ENCODE measurements at places on chromosomes 7 and 10.
A peak's percentile ranks its signal among the peaks of the same experiment; 100 is the strongest.

GRCh38 chr10:119688033-119688508 is 36.9 kb downstream of the BAG3 start:
- DNase-seq: no peak

DNA sequence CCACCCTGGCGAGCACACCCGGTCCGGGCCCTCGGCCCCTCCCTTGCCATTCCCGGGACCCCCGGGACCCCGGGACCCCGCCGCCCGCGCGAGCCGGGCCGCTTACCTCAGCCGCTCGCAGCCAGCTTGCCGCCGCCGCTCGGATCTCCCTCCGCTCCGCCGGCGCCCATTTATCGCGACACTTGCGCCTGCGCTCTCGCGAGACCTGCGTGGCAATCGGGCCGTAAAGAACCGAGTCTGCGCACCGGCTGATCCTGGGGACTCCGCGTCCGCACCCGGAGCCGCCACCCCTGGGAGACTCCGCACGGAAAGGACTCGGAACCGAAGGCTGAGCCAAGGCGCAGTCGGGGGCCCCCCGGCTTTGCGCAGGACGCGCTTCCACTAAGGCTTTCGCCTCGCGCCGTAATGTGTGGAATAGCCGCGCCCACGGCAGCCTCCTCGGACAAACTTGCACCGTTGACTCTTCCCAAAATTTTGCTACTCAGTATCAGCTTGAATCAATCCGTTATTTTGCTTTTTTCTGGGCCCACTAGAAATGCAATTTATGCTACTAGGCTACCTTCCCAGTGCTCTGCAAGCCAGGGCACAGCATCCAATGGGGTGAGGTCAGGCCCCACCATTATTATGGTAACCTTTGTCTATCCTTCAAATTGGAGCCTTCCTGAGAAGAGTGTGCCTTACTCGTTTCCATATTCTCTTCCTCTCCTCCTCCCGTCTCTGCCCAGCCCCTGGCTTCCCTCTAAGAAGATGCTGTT is at the start of gene MAD1L1:
Gene MAD1L1 (minus strand): TSS at position 180 of the 755 bp plus-strand sequence. CDS start 2,812 bp downstream, outside the sequence.
- peak; percentile 85 for DNase-seq

DNA sequence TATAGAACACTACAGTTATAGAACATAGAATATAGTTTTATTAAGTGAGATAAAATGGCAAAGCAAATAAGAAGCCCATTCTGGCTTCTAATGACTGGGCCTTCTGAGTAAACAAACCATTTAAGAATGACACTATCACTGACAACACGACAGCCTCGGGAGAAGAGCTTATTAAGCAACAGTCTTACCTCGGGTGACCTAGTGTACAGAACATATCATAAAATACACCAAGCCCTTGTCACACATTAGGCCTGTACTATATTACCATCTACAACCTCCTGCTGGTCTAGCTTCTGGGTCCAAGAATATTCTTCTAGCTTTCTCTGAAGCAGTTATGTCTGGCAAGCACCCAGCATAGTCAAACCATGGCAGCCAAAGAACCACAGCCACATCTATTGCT is 32.0 kb downstream of the CCDC186 start:
- no peak for DNase-seq

- no peak for DNase-seq
Measured at GRCh38 chr10:80502621-80503583, 34.8 kb upstream of the SH2D4B start.

DNA sequence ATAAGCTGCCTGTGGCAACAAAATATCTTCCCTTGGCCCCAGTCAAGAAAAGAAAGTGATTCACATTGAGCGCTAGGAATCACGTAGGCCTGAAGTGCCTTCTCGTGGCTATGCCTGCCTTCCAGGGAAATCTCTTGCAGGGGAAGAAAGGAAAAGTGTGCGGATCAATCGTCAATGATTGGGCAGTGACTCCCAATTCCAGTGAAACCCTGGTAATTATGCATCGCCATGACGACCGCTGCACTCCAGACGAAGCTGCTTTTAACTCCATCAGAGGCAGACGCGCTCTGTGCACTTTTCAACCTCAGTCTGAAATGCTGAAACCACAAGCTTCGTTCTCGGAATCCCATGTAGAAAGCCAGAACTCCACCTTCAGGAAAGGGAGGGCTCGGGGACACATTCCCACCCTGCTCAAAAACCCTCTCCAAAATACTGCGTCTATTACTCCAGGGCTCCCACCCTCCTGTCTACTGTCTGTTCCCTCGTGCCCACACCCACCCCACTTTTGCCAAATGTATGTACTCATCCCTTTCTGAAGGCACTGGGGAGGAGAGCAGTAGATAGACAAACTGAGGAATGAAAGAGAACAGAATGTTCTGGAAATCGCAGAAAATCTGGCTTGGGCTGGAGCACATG is 24.2 kb upstream of the PRKAG2 start:
- DNase-seq: no peak

DNA sequence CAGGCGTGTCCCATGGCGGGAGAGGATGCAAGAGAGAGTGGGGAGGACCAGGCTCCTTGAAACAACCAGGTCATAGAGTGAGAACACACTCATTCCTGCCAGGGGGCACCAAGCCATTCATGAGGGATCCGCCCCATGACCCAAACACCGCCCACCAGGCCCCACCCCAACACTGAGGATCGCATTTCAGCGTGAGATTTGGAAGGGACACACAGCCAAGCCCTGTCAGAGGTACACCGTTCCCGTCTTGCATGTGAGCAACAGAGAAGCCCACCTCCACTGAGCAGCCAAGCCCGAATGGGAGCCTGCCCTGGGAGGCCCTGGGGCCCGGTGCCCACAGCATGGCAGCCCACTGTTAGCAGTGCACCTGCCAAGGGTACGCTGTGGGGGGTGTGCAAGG is 7.9 kb upstream of the ARPC1B start:
- DNase-seq: no peak

- DNase-seq: peak; percentile 41
Measured at GRCh38 chr10:14536241-14537213, 205.8 kb upstream of the FRMD4A start.

GRCh38 chr7:2979201-2979631 is 64.5 kb downstream of the CARD11 start:
- DNase-seq: no peak

DNA sequence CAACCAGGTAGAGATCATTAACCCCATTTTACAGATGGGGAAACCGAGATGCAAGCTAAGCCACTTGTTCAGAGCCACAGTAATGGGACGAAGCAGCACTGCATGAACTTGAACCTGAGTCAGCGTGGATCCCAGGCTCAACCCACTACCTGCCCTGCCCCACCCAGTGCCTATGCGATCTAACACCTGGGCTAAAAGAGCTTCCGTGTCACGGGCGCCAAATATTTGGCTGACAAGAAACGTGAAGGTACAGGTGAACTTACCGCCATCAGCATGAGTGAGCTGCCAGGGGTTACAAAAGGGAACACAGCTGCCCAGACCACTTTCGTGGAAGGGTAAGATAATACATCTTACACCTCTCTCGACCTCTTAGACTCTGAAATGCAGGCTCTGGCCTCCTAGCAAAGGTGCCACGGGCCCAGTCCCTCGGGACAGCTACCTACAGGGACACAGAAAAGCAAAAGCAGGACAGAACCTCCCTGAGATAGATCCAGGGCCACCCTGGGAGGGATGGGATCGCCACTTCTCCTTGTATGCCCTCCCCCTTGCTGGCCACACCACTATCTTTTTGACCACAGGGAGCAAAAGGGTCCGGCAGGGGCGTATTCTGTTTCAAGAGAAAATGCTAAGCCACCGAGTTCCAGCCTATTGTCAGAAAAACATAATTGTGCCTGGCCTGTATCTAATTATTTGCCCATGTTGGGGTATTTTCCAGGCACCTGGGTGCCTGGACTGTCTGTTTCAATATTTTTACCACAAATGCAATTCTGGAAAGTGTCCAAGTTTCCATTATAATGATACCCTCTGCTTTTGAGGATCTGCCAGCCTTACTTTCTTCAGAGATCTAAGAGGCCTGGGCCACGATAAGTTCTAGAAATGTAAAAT is 6.4 kb downstream of the CHST15 start:
- DNase-seq: no peak

Measured in CD4-positive, alpha-beta T cell treated with Interferon gamma for 1 hour (primary cell).